ENCODE measurements at places on chromosomes 3 and 15.

DNA sequence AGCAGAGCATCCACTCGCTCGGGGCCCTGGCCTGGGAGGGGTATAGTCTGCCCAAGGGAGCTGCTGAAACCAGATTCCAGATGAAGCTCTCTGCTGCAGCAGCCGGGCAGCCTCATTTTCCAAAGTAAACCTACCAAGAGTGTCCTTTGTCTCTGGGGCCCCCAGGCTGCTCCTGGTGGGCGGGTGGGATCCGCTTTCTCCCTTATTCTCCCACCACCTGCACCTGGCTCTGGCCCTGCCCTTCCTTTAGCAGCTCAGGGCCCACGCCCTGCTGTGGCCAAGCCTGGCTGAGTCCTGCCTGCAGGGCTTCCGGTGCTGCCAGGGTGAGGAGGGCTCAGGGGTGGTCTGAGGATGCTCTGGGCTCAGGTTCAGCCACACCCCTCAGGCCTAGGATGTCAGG is 13.0 kb downstream of the SCN5A start:
- no peak for DNase-seq

GRCh38 chr3:196150481-196150880 is 60.7 kb downstream of the ZDHHC19 start:
- DNase-seq: no peak

DNA sequence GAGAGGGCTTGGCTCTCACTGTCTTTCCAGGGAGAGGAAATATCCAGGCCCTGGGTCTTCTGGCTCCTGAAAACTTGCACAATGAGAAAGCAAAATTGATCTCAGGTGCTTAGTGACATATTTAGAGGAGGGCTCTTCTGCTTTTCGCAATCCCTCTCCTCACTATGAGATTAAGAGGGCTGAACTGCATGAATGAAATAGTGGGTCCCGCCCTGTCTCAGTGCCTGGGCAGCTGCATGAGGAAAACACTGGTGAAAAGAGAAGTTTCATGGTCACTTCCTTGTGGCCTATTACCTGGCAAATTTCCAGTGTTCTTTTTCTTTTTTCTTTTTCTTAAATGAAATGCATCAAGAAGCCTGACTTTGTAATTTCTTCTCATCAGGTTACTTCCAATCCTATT is 73.5 kb downstream of the TRAK1 start:
- DNase-seq: no peak

DNA sequence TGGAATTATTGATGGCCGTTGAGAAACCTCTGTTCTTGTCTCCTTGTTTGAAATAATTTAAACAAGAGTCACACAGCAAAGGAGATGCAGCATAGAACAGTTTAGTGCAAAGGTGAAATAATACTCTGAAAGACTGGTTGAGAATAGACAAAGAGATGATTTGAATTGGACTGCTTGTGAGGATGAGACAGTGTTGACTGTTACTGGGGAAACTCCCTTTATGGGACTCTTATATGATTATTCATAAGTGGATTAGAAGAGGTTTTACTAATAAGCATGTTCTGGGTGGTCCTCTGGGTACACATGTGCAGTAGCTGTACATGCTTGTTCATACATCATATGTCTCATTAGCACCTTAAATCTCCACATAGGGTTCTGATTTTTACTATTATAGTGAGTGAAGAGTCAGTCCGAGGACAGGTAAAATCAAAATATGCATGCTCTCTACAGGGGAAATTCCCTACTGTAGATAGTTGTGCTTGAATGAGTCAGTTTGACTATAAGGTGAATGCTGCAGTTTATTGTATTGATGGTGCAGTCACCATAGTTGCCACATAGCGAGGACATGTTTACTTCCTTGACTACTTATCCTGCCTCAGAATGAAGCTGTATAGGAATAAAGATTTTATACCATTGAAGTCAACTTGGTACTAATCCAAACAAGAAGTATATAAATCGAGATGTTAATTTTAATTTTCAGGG is 498.7 kb downstream of the CNTN6 start:
- DNase-seq: no peak

DNA sequence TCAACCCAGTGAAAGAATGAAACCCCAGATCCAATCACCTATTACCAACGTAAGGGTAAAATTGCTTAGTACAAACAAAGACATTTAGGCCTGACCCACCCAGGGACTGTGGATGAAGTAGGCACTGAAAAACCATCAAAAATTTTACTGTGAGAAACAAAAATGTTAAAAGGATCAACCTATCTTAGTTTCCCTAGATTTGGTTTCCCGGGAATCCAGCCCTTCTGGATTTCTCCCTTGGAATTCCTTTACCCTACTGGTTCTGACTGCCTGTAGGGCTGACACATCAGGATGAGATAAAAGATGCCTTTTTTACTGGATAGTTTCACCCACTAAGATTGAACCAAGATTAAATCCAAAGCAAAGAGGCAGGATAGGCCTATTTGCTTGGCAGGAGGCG is 102.7 kb downstream of the SCAPER start:
- no peak for DNase-seq

DNA sequence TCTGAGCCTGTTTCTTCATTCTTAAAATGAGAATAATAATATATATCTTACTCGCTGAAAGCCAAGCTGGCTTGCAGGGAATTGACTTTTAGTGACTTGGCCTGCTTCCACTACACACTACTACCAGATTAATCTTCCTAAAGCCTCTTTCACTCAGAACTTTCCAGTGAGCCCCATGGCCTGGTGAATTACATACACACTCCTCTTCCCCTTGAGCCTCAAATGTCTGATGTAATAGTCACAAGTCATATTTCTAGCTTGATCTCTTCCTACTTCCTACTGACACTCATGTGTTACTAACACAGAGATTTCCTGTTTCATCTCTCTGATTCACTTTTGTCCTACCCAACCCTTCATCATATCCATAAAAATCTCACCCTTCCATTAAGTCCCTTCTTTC is 82.7 kb upstream of the SOX2 start:
- DNase-seq: no peak

- no peak for DNase-seq
These were observed 316.5 kb upstream of the ICE2 start for GRCh38 chr15:60795471-60795870.

GRCh38 chr15:87917480-87917879 is 339.1 kb downstream of the NTRK3 start:
- DNase-seq: no peak

- no peak for DNase-seq
These were observed 80.7 kb upstream of the GSK3B start for GRCh38 chr3:120174811-120175539.

DNA sequence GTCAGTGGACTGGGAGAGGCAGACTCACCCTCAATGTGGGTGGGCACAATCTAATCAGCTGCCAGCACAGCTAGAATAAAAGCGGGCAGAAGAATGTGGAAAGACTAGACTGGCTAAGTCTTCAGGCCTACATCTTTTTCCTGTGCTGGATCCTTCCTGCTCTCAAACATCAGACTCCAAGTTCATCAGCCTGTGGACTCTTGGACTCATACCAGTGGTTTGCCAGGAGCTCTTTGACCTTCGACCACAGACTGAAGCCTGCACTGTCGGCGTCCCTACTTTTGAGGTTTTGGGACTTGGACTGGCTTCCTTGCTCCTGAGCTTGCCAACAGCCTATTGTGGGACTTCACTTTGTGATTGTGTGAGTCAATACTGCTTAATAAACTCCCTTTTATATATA is 68.0 kb downstream of the CNTN3 start:
- no peak for DNase-seq

GRCh38 chr15:31954374-31955172 is 75.7 kb upstream of the CHRNA7 start:
- DNase-seq: no peak

DNA sequence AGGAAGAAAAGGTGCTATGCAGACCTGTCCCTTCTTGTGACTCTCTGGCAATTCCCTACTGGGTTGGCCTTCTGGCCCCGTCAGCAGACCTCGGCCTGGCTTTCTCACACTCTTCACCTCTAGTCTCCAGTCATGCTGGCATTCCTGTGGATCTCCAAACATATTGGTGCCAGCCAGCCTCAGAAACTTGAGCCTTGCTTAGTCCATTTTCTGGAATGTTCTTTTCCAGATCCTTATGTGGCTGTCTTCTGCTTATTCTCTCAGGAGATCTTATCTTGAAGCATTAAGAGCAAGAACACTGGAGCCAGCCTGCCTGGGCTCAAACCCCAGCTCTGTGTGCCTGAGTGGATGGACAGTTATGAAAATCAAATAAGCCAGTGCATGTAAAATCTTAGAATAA is 88.2 kb upstream of the NTRK3 start:
- DNase-seq: no peak

- DNase-seq: no peak
These were observed 156.6 kb upstream of the IL12A start for GRCh38 chr3:159832024-159832423.

DNA sequence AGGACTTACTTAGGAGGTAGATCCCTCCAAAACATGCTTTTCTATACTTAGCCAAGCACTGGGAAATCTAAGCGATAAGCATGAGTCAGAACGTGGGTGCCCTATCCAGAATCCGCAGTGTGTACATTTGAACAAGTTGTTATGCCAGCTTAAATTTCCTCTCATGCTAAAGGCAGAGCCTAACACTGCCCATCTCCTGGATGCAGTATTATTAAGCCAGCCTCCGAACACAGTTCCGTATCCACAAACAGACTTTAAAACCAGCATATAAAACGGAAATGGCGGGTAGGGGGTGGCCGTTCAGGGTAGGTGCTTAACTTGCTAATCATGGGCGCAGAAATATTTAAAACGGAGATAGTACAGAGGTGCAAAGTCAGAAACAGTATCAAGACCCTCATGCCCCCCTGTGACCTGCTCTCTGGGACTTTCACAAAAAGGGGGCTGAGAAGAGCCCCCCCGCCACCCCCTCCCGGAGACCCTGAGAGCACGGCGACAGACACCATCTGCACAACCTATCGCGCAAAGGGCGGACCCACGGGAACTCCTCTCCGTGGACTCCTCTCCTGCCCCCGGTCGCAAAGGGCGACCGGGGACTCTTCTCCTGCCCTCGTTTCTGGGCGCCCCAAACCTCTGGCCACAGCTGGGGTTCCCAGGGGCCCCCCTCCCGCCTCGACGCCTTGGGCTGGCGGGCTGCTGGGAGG is 889 bp upstream of the LRRIQ4 start:
- no peak for DNase-seq

DNA sequence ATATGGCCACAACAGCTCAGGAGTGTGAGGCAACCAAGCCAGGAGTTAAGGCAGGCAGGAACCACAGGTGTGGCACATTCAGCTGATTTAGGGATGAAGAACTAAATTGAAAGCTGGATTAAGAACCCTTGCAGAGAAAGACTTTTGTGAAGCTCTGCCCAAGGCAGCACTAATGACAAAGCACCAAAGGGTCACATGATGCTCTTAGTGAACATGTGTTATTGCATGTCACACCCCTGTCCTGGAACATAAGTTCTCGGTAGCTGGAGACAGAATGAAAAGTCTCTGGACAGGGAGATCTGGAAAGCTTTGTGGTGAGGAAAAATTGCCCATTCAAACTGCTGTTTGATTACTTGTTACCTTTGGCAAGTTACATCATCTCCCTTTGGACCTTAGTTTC is 3.2 kb downstream of the EAF1 start:
- DNase-seq: no peak

DNA sequence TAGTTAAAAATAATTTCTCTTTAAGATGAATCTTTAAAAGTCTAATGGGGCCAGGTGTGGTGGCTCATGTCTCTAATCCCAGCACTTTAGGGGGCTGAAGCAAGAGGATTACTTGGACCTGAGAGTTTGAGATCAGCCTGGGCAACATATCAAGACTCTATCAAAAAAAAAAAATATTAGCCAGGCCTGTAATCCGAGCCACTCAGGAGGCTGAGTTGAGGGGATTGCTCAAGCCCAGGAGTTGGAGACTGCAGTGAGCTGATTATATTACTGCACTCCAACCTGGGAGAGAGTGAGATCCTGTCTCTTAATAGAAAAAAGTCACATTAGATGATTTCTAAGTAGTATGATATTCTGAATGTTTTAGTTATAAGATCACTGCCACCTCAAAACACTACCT is 322.0 kb upstream of the MANF start:
- no peak for DNase-seq

GRCh38 chr3:30538791-30539190 is 67.6 kb upstream of the TGFBR2 start:
- no peak for DNase-seq

DNA sequence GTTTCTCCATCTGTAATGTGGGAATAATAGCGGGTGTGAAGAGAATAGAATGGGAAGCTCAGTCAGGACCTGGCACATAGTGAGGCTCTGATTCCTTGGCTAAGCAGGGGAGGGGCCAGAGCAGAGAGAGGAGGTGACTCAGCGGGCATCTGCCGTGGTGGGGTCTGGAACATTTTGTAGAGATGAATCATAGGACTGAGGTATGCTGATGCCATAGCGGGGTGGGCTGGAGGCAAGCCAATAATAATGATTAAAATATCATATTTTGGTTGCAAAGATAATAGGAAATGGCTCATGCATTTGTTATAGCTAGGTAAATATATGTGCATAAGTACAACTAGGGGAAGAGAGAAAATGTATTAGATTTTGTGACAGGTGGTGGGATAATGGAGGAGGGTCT is 11.2 kb downstream of the TGM4 start:
- no peak for DNase-seq

GRCh38 chr3:28989646-28990089 is 291.2 kb upstream of the RBMS3 start:
- DNase-seq: no peak

DNA sequence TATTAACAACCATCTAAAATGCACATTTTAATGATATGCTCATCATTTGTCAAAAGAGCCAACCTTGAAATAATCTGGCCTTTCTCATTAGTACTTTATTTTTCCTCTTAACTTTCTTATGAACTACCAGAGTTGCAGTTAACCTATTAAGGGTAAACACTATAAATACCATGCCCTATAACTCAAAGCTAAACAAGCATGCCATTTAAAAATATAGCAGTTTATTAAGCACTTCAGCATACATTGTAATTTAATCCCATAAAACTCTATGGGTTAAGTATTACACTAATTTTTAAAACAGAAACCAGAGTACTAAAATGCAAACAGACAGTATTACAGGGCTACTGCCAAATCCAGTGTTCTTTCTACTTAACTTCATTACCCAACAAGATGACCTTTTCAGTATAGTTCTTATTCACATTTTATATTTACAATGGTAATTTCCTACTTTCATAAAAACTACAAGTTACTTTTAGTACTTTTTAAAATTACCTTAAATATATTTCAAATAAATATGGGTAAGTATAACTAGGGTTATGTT is 11.8 kb downstream of the NPTN start:
- no peak for DNase-seq

GRCh38 chr3:151592287-151592686 is 131.4 kb upstream of the IGSF10 start:
- no peak for DNase-seq

GRCh38 chr15:39579487-39580116 is 1.3 kb upstream of the THBS1 start:
- no peak for DNase-seq
